Activated CD4-positive, alpha-beta memory T cell treated with anti-CD3 and anti-CD28 coated beads, Interleukin-2, amount 10 ng/mL, durations not matched to agents 7 days and 5 days (primary cell): ENCODE measurements at places on chromosomes 3 and 15.

- peaks cover 3% of the 10 kb centered on the region for H3K36me3 ChIP-seq
- H3K4me1 ChIP-seq, result no peaks in the 10 kb centered on the region
- H3K27ac ChIP-seq, result no peak overlapping the region
- no peak overlapping the region for H3K4me3 ChIP-seq
- peaks cover 24% of the 10 kb centered on the region for H3K27me3 ChIP-seq
- no peak for DNase-seq
Measured at GRCh38 chr3:44248152-44248551, 6.5 kb downstream of the TOPAZ1 start.

DNA sequence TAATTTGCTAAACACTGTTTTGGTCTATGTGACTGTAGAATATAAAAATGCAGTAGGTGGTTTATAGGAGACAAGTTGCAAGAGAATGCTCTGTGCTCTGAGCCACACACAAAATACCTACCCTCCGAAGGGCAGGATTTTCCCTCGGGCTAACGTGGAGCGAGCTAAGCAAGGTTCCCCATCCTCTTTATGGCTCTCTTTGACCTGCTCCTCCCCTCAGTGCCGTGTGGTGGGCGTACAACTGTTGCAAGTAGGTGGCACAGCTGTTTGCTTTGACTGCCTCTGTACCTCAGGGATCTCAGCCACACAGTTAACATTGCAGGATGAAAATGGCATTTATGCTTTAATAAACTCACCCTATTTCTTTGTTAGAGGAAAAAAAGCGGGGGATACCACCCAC is 339.1 kb downstream of the SATB1 start:
- peaks cover 16% of the 10 kb centered on the region for H3K27me3 ChIP-seq
- H3K36me3 ChIP-seq, result no peaks in the 10 kb centered on the region
- no peak overlapping the region for H3K27ac ChIP-seq
- no peak overlapping the region for H3K4me3 ChIP-seq
- no peaks in the 10 kb centered on the region for H3K4me1 ChIP-seq

- no peaks in the 10 kb centered on the region for H3K4me1 ChIP-seq
- no peak overlapping the region for H3K4me3 ChIP-seq
- H3K36me3 ChIP-seq, result no peaks in the 10 kb centered on the region
- DNase-seq, result peak; percentile 6
- H3K27me3 ChIP-seq, result no peaks in the 10 kb centered on the region
- H3K27ac ChIP-seq, result no peak overlapping the region
Measured at GRCh38 chr15:25246641-25247406, 192.0 kb downstream of the UBE3A start.

- peaks cover 43% of the 10 kb centered on the region for H3K36me3 ChIP-seq
- H3K27me3 ChIP-seq, result no peaks in the 10 kb centered on the region
- peaks cover 70% of the 10 kb centered on the region for H3K4me1 ChIP-seq
- H3K27ac ChIP-seq, result peak overlapping the region; percentile 90
- H3K4me3 ChIP-seq, result peak overlapping the region; percentile 49
Measured at GRCh38 chr15:85624291-85624801, 170.4 kb downstream of the KLHL25 start.

DNA sequence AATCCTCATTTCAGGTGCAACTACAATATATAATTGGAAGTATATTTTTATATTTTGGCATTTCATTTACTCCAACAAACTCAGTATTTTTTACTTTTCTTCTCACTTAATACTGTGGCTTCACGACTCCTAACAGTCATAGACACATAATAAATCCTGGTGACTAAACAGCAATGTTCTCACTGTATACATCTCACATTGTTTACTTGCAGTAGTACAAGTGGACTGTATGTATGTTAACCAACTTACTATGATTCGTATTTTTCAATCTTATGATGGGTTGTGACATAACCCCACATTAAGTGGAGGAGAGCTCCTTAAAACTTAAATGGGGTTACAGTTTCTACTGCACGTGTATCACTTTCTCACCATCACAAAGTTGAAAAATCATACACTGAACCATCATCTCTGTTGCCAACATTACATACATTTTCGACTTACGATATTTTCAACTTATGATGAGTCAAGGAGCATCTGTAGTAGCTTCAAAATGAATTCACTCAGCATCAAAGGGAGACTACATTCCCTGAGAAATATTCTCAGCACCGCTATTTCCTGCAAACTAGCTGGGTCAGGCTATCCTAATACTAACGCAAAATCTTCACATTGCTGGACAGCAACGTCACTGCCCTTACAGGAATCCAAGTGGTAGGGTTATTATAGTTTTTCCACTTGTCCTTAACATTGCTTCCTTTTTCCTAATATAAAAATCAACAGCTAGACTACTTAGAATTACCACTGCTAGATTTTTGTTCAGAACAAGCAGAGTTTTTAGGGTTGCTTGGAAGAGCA is 7.3 kb downstream of the ADAM10 start:
- H3K27me3 ChIP-seq, result no peaks in the 10 kb centered on the region
- H3K27ac ChIP-seq, result no peak overlapping the region
- no peak overlapping the region for H3K4me3 ChIP-seq
- peaks cover 11% of the 10 kb centered on the region for H3K36me3 ChIP-seq
- peaks cover 57% of the 10 kb centered on the region for H3K4me1 ChIP-seq
- DNase-seq, result no peak

DNA sequence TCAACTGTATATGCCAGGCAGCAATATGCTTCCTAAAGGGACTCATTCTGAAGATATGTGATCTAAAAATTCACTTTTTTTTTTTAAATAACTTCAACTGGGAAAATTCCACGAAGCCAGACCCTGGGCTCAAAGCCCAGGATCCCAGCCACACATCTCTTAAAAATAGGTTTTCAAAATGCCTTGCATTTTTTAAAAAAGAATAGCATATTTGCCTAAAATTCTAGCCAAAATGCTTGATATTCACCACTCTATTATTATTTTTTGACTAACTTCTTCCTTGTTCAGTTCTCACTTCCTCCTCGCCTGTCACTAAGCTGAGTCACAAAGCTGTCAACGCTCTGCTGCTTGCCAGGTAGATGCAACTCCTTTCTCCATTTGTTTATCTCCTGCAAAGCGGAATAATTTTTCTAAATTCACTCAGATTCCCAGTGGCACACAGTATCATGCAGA is 28.0 kb upstream of the VGLL4 start:
- H3K27me3 ChIP-seq, result no peaks in the 10 kb centered on the region
- no peaks in the 10 kb centered on the region for H3K36me3 ChIP-seq
- DNase-seq, result no peak

DNA sequence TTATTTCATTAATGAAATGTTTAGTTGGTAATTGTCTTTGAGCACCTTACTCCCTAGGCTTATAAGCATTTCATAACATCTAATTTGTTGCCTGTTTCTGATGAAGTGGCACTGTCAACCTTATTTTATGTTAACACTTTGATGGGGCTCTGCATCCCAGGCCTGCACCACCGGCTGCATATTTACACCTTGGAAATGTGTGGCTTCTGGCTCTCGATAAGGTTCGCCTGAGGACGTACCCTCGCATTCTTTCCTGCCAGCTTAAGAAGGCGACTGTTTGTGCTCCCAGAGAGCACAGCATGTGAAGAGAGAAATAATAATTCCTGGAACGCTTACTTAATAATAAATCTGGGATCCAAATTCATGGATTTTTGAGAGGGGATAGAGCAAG is 763.3 kb upstream of the CFAP20DC start:
- no peak overlapping the region for H3K4me3 ChIP-seq
- no peak overlapping the region for H3K27ac ChIP-seq
- no peak for DNase-seq
- no peaks in the 10 kb centered on the region for H3K36me3 ChIP-seq

GRCh38 chr3:69322158-69322509 is 63.8 kb downstream of the FRMD4B start:
- H3K4me1 ChIP-seq, result peaks cover 11% of the 10 kb centered on the region
- no peaks in the 10 kb centered on the region for H3K27me3 ChIP-seq
- no peak for DNase-seq

- no peaks in the 10 kb centered on the region for H3K36me3 ChIP-seq
- H3K4me1 ChIP-seq, result no peaks in the 10 kb centered on the region
- H3K27ac ChIP-seq, result no peak overlapping the region
- H3K4me3 ChIP-seq, result no peak overlapping the region
- no peaks in the 10 kb centered on the region for H3K27me3 ChIP-seq
- no peak for DNase-seq
Measured at GRCh38 chr3:140223631-140224030, 288.6 kb downstream of the CLSTN2 start.

DNA sequence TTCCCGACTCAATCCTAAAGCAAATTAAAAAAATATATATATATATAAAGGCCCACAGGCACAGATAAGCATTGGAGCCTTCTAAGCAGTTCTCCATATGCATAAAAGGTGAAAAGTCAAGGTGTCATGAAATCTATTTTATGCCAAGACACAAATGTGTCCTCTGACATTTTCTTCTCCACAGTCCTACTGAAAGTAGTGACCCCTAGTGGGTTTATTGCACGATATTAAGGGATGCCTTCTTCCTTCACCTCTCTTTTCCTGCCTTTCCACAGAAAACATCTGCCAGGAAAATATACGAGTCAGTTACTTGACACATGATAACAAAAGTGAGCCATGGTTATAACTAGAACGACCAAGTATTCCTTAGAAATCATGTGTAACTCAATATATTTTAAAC is 303.2 kb downstream of the TIGIT start:
- no peak overlapping the region for H3K27ac ChIP-seq
- H3K27me3 ChIP-seq, result no peaks in the 10 kb centered on the region
- no peak for DNase-seq
- H3K4me1 ChIP-seq, result no peaks in the 10 kb centered on the region
